ENCODE measurements at places on chromosomes 5 and 9.

DNA sequence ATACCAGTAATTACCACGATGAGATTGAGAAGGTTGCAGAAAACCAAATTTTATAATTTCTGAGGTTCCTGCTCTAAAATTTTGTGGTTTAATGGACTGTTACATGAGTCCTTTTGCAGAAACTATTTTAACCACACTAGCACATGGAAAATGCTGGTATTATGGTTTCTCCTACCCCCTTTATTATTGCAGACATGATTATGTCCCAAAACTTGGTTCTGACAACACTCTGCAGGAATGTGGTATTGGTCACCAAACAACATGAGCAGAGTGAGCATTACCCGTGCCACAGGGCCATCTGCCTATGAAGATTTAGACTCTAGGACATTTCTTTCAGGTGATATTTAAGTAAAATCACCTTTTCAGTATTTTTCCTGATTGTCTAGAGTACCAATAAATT lies 2.8 kb upstream of the ECM2 start:
- DNase-seq: peak; percentile 16

DNA sequence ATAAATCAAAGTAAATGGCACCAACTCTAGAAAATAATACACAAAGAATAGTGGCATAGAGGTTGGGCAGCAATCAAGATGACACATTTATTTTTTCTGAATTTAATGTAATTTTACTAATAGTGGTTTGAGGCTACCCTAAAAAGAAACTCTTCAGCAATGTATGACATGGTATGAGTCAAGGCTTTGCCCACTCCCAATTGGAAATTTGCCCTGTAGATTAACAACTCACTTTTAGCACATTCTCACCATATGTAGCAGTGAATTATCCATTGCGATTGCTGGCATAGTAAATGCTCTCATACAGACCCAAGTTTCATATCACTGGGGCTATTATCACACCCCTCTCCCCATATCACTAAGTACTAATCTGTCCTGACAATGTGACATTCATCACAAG lies 832.1 kb upstream of the ZNF608 start:
- DNase-seq: no peak

- no peak for DNase-seq
These were observed 9.4 kb upstream of the CARD19 start for GRCh38 chr9:93086447-93087224.

DNA sequence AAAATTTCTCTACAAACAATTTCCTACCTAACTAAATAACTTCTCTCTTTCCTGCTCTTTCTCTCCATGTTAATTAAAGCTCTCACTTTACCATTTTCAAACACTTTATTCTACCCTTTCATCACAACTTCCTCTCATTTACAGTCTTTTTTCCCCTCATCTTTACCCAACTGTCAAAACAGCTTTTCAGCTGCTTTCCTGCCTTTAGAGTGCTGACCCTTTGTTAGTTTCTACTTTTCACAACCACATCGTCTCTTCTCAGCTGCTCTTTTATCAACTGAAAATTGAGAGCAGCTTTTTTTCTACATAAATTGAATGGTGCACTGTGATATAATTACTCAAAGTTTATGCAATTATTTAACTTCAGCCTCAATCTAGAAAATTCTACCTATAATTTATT lies 3.1 kb upstream of the HOMER1 start:
- no peak for DNase-seq

DNA sequence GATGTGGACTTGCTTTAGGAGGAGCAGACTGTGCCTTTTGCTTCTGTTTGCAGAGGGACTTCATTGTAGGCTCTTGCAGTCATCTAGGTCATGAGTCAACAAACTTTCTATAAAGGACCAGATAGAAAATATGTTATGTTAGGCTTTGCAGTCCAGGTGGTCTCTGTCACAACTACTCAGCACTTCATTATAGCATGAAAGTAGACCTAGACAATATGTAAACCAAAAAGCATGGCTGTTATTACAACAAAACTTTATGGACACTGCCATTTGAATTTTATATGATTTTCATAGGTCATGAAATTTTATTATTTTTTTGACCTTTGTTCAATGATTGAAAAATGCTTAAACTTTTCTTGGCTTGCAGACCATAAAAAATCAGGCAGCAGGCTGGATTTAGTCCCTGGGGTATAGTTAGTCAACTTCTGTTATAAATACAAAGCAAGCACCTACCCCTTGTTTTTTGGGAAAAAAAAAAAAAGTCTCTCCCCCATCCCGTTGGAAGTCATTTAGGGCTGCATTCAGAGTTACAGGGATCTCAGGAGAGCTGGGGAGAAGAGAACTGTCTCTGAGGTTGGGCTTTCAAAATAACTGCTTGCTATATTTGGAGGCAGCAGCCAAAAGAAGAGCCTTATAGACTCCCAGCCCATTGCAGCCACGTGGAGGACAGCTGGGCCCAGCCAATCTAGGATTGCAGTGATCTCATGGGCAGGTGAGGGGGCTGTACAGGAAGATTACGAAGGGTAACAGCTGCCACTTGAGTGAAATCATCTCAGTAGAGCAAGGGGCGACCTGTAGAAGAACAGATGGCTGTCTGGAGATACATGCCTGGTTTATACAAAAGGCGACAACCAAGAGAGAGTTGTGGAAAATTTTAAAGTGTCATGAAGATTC lies 136.6 kb upstream of the TNC start:
- DNase-seq: no peak
